ENCODE measurements at places on chromosomes 6 and 20.

GRCh38 chr6:135922174-135922573 is 70.7 kb downstream of the PDE7B start:
- no peak for DNase-seq

DNA sequence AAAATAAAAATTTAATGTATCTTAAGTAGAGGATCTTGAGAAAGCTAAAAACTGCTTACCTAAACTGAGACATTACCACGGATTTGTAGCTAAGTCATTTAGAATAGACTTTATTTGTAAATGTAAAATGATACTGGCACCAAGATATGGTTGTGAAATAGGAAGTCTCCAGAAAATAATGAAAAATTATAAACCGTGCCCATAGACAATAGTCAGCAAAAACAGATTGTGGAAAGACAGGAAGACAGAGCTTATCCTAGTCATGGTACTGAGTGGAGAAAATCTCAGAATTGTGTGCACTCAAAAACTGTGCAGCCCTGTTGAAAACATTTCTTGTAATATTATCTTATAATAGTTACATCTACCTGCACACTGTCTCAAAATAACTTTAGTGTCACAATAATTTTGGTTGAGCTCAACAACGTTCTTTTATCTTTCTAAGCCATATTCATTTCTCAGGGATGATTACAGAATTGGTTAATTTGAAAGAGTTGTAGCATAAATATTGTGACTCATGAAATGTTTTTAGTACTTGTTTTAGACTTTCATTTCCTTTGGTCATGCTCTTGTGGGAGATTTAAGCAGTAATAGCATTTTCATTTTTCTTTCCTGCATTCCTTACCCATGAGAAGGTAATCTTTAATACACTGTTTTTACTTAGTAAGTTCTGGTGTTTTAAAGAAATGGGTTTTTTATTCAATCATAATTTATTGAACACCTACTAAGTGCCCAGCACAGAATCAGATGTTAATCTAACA is 174.5 kb downstream of the SOX4 start:
- DNase-seq, result no peak

- DNase-seq, result peak; percentile 66
These were observed 7.9 kb downstream of the NKX2-2 start for GRCh38 chr20:21505810-21506530.

DNA sequence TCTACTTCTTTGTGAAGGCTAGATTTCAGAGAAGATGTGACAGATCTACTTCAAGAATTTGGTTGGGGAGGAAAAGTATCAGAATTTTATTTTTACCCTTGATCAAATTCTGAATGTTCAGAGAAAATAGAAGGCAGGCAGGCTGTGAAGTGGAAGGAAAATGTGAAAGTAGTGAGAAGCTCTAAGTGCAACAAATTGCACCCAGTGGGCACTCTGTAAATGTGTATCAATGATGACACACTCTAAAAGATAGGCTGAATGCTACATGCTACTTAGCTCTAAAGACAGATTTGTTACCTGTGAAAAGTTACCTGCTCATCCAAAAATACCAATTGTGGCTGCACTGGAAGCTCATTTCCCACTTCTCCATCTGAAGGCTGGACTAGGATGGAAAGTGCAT is 438.6 kb downstream of the PKHD1 start:
- no peak for DNase-seq

- DNase-seq, result no peak
These were observed 89.7 kb upstream of the EMILIN3 start for GRCh38 chr20:41456351-41456750.

- DNase-seq, result no peak
These were observed 169.0 kb upstream of the SCGN start for GRCh38 chr6:25482996-25483395.

- no peak for DNase-seq
These were observed 185.5 kb upstream of the ECI2 start for GRCh38 chr6:4320860-4321259.

Measured in activated CD4-positive, alpha-beta T cell treated with anti-CD3 and anti-CD28 coated beads, Interleukin-2, amount 50 U/mL, for 16 hours (primary cell).